ENCODE measurements at places on chromosomes 7 and 10.
A peak's percentile ranks its signal among the peaks of the same experiment; 100 is the strongest.

DNA sequence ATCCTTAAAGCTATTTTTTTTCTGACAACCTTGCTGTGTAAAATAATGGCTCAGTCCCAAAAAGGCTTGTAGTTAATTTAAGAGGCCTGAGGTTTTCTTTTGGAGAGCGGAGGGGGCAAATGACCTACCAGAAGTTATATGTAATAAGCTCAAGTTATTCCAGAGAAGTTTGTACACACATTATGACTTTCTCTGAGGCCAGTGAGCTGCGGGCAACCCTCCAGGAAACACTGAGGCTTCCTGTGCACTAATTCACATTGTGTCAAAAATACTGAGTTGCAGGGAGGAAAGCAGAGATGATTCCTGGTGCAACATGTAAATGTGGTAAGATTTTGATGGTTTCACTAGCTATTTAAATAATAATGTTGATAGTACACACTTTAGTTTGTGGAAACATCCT is 188.6 kb downstream of the DIP2C start:
- no peak for DNase-seq

DNA sequence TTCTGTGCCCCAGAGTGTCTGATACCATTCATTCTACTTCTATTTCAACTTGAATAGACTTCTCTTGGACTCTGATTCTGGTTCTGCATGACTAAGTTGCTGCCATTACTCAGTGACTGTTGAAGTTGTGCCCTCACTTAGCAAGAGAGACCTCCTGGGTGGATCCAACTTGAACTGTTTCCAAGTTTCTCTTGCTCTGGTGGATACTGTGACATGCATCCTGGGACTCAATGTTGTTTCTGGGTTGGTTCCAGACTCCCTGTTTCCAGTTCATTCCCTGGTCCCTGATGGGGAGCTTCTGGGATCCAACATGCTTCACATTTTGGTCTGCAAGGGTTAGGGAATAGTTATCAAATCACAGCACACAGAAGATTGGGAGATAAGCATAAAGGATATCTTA is 26.2 kb upstream of the PRPF18 start:
- no peak for DNase-seq

DNA sequence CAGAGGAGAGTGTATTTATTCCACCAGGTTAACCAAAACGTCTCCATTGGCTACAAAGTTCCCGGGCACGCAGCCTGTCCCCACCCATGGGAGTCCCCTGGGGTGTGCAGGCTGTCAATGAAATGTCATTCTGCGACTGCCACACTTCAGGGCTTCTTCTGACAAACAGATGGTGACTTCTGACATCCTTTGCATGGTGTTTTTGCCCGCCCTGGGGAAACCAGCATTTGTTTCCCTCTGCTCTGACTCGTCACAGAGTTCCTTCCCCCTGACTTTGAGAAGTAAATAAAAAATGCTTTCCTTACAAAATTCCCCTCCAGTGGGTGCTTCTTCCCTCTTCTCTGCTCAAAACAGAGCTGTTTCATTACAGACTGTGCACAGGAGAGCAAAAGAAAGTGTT is 38.2 kb downstream of the TNS3 start:
- peak; percentile 47 for DNase-seq

- DNase-seq = peak; percentile 56
These were observed 23.2 kb downstream of the PILRA start for GRCh38 chr7:100396421-100396982.

GRCh38 chr7:68317476-68317875 is 1280.8 kb upstream of the AUTS2 start:
- DNase-seq = no peak

- DNase-seq = no peak
These were observed 370.6 kb downstream of the PARD3 start for GRCh38 chr10:34444223-34445183.

GRCh38 chr7:40211276-40212003 is 76.6 kb downstream of the SUGCT start:
- DNase-seq = no peak

DNA sequence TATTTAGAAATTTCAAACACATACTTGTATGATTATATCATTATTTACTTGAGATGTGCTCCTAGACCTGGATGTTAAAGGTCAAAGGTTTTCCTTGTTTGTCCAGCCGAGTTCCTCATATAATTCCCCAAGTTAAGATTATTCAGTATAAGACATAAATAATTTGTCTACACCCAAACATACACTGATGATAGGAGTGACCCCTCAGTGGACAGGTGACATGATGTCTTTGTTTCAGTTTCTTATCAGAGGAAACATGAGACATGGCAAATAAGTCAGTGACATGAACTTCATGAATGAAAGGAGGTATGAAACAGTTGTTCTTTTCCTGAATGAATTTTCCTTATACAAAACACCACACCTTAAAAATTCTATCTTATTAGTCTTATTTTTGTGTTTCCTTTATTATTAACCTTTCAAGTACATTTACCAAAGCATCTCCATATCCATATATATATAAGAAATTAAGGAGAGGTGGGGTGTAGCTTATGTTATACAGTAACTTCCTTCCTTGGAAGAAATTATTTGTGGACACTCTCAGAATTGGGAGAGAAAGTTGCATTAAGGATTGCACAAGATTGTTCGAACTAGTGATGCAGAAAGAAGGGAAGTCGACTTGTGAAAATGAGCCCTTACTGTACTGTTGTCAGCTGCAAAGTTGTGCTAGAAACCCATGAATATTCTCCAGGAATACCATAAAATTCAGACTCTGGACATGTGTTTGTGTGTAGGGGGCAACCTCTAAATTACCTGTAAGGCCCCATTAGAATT is 60.5 kb downstream of the POM121L12 start:
- DNase-seq = no peak

- peak; percentile 19 for DNase-seq
These were observed at the start of gene ADRB1 for GRCh38 chr10:114043532-114044246. ADRB1 (plus strand) TSS chr10:114043866; CDS start chr10:114044133, 267 bp downstream.

- DNase-seq = no peak
These were observed 13.7 kb upstream of the ANKRD22 start for GRCh38 chr10:88865281-88865876.

DNA sequence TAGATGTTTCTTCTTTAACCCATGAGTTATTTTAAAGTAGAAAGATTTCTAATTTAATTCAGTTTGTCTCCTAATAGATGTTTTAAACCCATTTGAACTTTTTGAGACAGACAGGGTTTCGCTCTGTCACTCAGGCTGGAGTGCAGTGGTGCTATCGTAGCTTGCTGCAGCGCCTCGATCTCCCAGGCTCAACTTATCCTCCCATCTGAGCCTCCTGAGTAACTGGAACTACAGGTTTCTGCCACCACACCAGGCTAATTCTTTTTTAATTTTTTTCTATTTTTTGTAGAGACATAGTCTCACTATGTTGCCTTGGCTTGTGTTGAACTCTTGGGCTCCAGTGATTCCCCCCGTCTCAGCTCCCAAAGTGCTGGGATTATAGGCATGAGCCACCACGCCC is 53.0 kb upstream of the RAB18 start:
- DNase-seq = no peak

DNA sequence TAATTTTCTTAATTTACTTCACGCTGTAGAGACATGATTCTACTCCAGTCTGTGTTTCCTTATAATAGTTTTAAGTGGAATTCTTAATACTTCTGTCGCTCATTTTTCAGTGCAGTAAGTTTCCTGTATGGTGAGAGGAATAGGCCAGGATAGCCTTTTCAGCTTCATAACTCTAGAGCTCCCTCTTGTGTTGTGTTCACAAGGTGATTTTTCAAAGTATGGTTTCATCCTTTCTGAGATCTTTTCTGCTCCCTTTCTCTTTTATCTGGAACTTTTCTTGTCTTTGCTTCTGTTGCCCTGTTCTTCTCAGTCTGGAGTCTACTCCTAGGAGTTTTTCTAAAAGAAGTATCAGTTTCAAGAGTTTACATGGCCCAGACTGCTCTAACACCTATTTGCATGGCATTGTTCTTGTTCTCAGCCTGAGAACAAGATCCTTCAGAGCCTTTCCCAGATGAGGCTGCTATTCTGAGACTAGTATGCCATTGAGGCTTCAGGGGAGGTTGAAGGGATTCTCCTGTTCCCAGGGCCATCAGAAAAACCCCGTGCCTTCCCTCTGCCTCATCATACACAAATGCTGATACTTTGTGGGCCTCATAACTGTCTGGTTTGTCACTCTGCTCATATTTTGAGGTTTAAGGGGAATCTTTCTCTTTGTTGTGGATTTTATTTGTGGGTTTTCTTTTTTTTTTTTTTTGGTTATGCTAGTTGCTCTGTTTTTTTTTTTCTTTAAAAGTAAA is 21.8 kb downstream of the NET1 start:
- peak; percentile 25 for DNase-seq

GRCh38 chr10:11363497-11363896 is 248.0 kb downstream of the USP6NL start:
- DNase-seq = no peak

GRCh38 chr7:43695365-43695764 is 34.0 kb downstream of the COA1 start:
- no peak for DNase-seq

DNA sequence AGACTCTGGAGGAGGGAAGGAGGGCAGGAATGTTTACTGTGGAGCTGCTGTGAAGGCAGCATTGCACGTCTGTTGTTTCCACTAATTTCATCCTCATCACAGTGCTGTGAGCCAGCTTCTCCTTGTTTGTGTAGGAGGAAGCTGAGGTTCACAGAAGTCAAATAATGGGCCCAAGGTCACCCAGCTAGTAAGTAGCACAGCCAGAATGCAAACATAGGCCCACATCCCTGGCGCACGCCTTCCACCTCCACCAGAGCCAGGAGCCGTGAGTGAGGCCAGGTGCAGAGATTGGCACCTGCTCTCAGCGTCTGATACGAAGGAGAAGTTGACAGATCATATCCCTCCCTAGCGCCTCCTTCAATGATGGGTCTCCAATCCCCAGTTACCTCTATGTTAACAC is 93.6 kb downstream of the HTR5A start:
- no peak for DNase-seq

DNA sequence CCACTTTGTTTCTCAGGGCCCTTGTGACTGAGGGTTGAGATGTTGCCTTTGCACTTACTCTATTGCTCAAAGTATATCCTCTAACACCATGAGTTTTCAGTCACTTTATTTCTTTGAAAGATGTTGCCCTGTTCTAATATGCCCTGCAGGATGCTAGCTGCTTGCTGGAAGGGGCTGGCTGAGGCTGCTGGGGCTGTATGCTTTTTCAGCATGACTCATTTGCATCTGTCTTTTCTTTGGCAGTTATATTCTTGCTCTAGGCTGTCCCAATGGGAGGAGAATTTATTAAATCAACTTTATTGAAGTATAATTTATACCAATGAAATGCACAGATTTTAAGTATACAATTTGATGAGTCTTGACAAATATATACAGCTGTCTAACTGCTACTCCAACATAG is 157.7 kb downstream of the PLPP4 start:
- no peak for DNase-seq

DNA sequence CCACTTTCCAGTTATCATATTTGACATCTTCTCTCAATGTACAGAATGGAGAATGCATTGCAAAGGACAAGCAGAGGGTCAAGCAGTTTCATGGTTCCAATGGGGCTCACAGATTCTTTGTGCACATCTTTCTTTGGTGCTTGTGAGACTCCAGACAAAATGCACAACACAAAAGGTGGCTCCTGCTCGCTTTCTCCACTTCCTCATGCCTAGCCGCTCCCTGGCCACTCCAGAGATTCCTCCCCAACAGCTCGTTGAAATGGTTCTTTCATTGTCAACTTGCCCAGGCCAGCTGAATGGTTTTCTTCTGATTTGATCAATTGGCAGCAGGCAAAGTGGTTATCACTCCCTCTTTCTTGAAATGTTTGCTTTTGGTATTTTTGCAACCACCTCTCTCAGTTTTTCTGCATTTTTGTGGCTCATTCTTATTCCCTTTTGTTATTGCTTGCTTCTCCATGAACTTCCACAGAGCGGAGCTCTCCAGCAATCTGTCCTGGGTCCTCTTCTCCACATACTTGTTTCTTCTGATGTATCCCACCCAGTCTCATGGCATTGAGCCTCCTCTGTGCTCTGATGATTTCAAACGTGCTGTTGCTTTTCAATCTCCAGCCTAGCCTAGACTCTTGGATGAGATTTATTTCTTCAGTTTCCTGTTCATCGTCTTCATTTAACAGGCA is 507.8 kb upstream of the MKI67 start:
- DNase-seq = no peak

DNA sequence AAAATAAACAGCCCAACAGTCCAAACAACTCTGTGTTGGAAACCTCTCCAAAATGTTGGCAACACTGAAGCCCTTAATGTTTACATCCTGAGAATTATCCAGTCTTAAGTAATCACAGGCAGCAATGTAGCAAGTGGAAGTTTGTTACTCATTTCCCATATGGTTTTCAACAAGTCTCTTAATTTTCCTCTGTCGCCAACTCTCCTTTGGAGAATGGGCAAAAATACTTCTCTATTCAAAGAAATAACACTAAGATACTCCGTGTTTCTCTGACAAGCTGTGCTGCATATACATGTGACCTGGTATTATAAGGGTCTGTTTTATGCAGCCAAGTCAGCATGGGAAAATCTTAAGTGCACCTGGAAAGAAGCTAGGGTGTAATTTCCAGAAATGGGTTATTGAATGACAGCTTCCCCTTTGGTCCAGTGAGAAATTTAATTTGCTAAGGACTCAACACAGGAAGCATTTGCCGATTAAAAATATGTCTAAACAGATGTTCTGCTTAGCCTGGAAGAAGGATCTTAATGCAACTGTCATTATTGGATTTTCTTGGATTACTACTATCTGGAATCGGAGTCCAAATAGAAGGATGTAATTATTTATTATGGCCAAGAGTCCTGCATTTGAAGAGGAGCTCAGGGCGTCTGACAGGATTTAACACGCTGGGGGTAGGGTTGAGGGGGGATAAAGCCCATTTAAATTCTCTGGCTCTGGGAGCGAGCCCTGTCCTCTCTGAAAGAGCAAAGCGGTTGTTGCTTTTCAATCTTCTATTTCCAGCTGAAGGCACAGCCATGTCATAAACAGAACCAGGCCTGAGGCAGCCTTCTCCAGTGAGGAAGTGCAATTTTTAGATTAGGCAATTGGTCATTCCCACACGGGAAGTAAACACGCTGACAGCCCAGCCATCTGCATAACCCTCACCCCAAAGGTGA is 73.1 kb downstream of the TLL2 start:
- no peak for DNase-seq

- DNase-seq = peak; percentile 82
These were observed at the start of gene SMURF1 for GRCh38 chr7:99143853-99144672. SMURF1 (minus strand) TSS chr7:99144108; CDS start chr7:99143780, 328 bp downstream.

DNA sequence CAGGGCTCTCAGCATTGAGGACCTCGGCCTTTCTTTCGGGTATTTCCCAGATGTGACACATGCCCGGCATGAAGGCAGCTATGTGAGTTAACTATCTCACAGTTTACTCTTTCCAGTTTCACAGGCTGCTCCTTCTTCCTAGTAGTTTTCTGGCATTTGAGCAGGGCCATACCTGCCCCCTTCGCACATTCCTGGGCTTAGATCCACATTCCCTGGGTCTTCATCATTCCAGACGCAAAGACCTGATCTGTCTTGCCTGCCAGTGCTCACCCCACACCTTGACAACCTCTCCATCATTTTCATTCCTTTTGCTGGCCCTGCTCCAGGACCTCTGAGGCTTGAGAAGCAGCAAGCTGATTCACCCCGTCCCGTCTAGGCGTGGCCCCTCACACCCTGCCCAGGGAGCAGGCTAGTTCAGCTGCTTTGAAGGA is 227.5 kb downstream of the WDR11 start:
- DNase-seq = no peak
